ENCODE measurements at places on chromosomes 1 and 21. TPM values are rescaled to one million over a fixed set of nuclear protein-coding genes. Genes with fewer than 3 reads are reported as not detected.

DNA sequence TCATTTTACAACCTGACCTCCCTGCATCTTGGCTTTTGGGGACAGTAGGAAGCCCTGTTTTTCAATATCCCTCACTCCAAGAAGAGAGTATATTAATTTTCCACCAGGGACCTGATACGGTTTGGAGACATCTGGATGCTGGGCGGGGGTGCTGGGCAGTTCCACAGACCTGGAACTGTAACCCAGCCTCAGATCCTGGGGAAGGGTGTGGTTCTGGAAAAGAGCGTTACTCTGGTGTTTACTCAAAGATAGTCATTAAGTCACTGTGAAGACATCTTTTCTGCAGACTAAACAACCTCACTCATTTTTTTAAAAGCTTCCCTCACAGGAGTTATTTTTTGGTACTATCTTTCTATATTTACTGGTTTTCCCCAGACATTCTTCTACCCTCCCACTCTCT is 189.8 kb downstream of the CLIC6 start:
- no peaks in the 10 kb centered on the region for H3K36me3 ChIP-seq
- H3K27ac ChIP-seq, result peak overlapping the region; percentile 19
- no peaks in the 10 kb centered on the region for H3K4me1 ChIP-seq
- no peak for DNase-seq
- no peaks in the 10 kb centered on the region for H3K27me3 ChIP-seq

- DNase-seq, result no peak
- H3K27ac ChIP-seq, result no peak within 1 kb of the TSS
- no peak within 1 kb of the TSS for H3K4me3 ChIP-seq
- no peaks in the 10 kb centered on the region for H3K27me3 ChIP-seq
- no peaks in the 10 kb centered on the region for H3K4me1 ChIP-seq
These were observed at the start of gene MYOG for GRCh38 chr1:203085528-203086406. Gene MYOG (minus strand): TSS chr1:203086012. CDS start chr1:203085961, 51 bp downstream.

- H3K27ac ChIP-seq, result peak overlapping the region; percentile 45
- no peak for DNase-seq
- no peaks in the 10 kb centered on the region for H3K27me3 ChIP-seq
- H3K4me1 ChIP-seq, result peaks cover 3% of the 10 kb centered on the region
These were observed 99.5 kb upstream of the BMP8A start for GRCh38 chr1:39391691-39392679.

DNA sequence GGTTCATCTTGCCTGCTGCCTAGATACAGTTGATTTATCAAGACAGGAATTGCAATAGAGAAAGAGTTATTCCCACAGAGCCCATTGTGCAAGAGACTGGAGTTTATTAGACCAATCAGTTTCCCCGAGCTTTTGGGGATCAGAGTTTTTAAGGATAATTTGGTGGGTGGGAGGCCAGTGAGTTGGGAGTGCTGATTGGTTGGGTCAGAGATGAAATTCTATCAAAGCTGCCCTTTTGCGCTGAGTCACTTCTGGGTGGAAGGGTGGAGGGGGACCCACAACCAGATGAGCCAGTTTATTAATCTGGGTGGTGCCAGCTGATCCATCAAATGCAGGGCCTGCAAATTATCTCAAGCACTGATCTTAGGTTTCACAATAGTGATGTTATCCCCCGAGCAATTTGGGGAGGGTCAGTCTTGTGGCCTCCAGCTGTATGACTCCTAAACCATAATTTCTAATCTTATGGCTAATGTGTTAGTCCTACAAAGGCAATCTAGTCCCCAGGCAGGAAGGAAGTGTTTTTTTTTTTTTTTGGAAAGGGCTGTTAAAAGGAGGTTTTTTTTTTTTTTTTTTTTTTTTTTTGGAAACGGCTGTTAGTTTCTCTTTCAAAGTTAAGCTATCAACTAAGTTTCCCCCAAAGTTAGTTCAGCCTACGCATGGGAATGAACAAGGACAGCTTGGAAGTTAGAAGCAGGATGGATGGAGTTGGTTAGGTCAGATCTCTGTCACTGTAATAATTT is 7.4 kb downstream of the SLC16A4 start:
- H3K4me3 ChIP-seq, result peak overlapping the region; percentile 33
- H3K27ac ChIP-seq, result peak overlapping the region; percentile 56
- no peaks in the 10 kb centered on the region for H3K36me3 ChIP-seq
- H3K27me3 ChIP-seq, result no peaks in the 10 kb centered on the region
- no peak for DNase-seq

DNA sequence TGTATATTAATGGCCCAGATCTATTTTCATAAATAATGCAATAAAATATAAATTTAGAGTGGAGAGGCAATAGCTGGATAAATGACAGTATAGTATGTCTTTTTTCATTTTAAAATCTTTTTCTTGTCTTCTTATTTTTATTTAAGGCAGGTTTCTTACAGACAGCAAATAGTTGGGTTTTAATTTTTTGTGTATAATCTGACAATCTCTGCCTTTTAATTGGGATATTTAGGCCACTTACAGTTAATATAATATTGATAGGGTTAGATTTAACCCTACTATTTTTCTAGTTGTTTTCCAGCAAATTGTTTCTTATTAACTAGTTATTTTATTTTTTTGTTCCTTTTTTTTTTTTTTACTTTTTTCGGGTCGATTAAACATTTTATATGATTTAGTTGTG is 23.3 kb upstream of the KCTD3 start:
- H3K4me3 ChIP-seq, result no peak overlapping the region
- no peaks in the 10 kb centered on the region for H3K27me3 ChIP-seq
- peaks cover 3% of the 10 kb centered on the region for H3K4me1 ChIP-seq
- DNase-seq, result no peak
- H3K36me3 ChIP-seq, result no peaks in the 10 kb centered on the region

- H3K27me3 ChIP-seq, result no peaks in the 10 kb centered on the region
- no peak overlapping the region for H3K27ac ChIP-seq
- no peak overlapping the region for H3K4me3 ChIP-seq
- H3K36me3 ChIP-seq, result no peaks in the 10 kb centered on the region
These were observed 16.6 kb downstream of the TSNAX start for GRCh38 chr1:231544943-231545592.

DNA sequence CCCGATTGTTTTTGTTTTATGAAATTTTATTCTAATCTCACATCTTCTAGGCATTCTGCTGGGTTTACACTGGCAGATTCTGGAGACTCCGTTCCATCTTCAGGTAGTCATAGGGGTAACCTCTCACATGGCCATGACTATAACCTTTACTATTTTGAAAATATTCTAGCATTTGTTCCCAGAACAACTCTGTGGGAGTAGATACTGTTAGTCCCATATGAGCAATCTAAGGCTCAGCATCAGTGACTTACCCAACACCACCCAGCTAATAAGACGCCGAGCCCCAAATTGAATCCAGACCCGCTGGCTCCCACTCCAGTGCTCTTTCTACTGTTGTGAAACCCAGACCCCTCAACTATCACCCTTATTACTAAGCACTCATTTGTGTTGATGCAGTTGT is 9.8 kb downstream of the ADAMTS4 start:
- peaks cover 2% of the 10 kb centered on the region for H3K4me1 ChIP-seq
- H3K4me3 ChIP-seq, result no peak overlapping the region
- H3K27ac ChIP-seq, result peak overlapping the region; percentile 73
- H3K27me3 ChIP-seq, result no peaks in the 10 kb centered on the region
- no peak for DNase-seq

- H3K4me1 ChIP-seq, result no peaks in the 10 kb centered on the region
- DNase-seq, result no peak
- no peak overlapping the region for H3K4me3 ChIP-seq
- no peaks in the 10 kb centered on the region for H3K27me3 ChIP-seq
These were observed 6.4 kb upstream of the SMCP start for GRCh38 chr1:152871731-152872126.

- H3K27ac ChIP-seq, result no peak overlapping the region
- H3K4me1 ChIP-seq, result no peaks in the 10 kb centered on the region
- no peaks in the 10 kb centered on the region for H3K36me3 ChIP-seq
- H3K4me3 ChIP-seq, result no peak overlapping the region
These were observed 176.6 kb upstream of the PBX1 start for GRCh38 chr1:164382384-164382783.

GRCh38 chr1:226133504-226134123 is 52.9 kb downstream of the ACBD3 start:
- H3K4me3 ChIP-seq, result no peak overlapping the region
- no peaks in the 10 kb centered on the region for H3K36me3 ChIP-seq
- peaks cover 17% of the 10 kb centered on the region for H3K4me1 ChIP-seq

GRCh38 chr1:170674986-170675385 is 11.1 kb downstream of the PRRX1 start:
- no peaks in the 10 kb centered on the region for H3K4me1 ChIP-seq
- H3K36me3 ChIP-seq, result no peaks in the 10 kb centered on the region
- H3K27ac ChIP-seq, result peak overlapping the region; percentile 10
- no peak for DNase-seq

DNA sequence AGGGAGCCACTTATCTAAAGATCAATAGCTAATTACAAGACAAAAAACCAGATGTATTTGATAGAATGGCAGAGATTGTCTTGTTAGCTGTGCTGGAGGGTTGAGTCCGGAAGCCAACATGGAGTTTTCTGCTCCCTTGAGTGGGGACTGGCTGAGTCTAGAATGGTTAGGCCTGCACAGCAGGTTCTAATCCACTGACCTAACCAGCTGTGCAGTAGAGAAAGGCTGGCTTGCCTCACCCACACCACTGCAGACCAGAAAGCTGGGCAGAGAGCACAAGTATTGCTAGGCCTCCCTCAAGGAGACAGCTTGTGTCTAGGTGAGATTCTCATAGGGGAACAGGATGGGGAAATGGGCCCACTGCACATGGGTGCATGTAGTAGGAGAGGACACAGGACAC is 11.7 kb upstream of the GNG12 start:
- no peak overlapping the region for H3K27ac ChIP-seq
- no peaks in the 10 kb centered on the region for H3K27me3 ChIP-seq
- no peak for DNase-seq
- no peaks in the 10 kb centered on the region for H3K36me3 ChIP-seq
- H3K4me1 ChIP-seq, result no peaks in the 10 kb centered on the region
- H3K4me3 ChIP-seq, result no peak overlapping the region

- peaks cover 16% of the 10 kb centered on the region for H3K36me3 ChIP-seq
- no peak overlapping the region for H3K27ac ChIP-seq
- no peaks in the 10 kb centered on the region for H3K27me3 ChIP-seq
- H3K4me3 ChIP-seq, result no peak overlapping the region
These were observed 25.7 kb downstream of the PSMB4 start for GRCh38 chr1:151425103-151425502.

- DNase-seq, result no peak
- H3K4me1 ChIP-seq, result no peaks in the 10 kb centered on the region
- no peak overlapping the region for H3K4me3 ChIP-seq
- no peak overlapping the region for H3K27ac ChIP-seq
These were observed 95.2 kb downstream of the ZP4 start for GRCh38 chr1:237795558-237795957.

- H3K27me3 ChIP-seq, result no peaks in the 10 kb centered on the region
- no peak for DNase-seq
- no peak overlapping the region for H3K4me3 ChIP-seq
- no peak overlapping the region for H3K27ac ChIP-seq
- H3K4me1 ChIP-seq, result no peaks in the 10 kb centered on the region
- no peaks in the 10 kb centered on the region for H3K36me3 ChIP-seq
These were observed 11.3 kb upstream of the TMEM240 start for GRCh38 chr1:1551524-1552262.

GRCh38 chr1:226107471-226108460 is 45.2 kb downstream of the H3-3A start:
- H3K4me3 ChIP-seq, result no peak overlapping the region
- H3K4me1 ChIP-seq, result peaks cover 4% of the 10 kb centered on the region
- peak overlapping the region; percentile 97 for H3K27ac ChIP-seq
- DNase-seq, result no peak

- no peak for DNase-seq
- no peaks in the 10 kb centered on the region for H3K4me1 ChIP-seq
- H3K4me3 ChIP-seq, result no peak overlapping the region
- no peaks in the 10 kb centered on the region for H3K36me3 ChIP-seq
- no peak overlapping the region for H3K27ac ChIP-seq
These were observed 664.4 kb downstream of the LMO4 start for GRCh38 chr1:87993051-87993450.

- DNase-seq, result no peak
- H3K4me3 ChIP-seq, result no peak overlapping the region
- no peaks in the 10 kb centered on the region for H3K27me3 ChIP-seq
- no peaks in the 10 kb centered on the region for H3K4me1 ChIP-seq
These were observed 168.3 kb downstream of the SLC35F3 start for GRCh38 chr1:234072793-234073192.

DNA sequence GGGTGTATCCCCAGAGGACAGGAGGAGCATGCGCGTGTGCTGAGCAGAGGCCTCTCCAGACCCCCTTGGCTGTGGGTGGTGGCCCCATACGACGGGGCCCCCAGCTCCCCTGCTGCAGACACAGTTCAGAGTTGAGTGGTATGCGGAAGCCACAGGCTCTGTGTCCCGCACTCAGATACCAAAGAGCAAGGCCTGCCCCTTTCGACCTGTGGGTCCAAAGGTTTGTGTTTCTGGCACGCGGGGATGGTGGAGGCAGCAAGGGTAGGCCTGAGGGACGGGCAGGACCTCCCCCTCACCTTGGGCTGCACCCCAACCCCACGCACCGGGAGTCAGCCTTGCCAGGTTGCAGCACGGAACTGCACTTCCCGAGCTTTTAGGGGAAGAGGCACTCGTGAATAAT is at the start of gene KCNAB2:
TSS of gene KCNAB2 (plus strand) at position 328 of the 400 bp plus-strand sequence. CDS start 5,649 bp downstream, outside the sequence.
- no peaks in the 10 kb centered on the region for H3K27me3 ChIP-seq
- DNase-seq, result no peak
- H3K4me3 ChIP-seq, result no peak within 1 kb of the TSS
- H3K36me3 ChIP-seq, result no peaks in the 10 kb centered on the region

DNA sequence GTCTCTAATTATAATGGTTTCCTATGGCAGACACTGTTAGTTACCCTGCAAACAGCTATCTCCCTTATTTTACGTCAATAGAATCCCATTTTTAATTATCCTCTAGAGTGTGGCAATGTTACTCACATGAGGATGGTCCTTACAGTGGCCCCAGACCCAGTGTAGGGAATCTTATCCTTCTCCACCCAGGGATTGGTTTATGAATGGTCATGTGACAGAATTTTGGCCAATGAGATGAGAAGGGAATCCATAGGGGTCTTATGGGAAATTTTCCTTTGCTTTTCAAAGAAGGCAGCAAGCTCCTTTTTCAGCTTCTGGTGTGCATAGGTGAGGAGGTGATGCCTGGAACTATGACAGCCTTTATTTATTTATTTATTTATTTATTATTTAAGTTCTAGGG is 59.0 kb upstream of the HUNK start:
- H3K4me3 ChIP-seq, result no peak overlapping the region
- H3K27me3 ChIP-seq, result no peaks in the 10 kb centered on the region
- no peak for DNase-seq
- H3K27ac ChIP-seq, result no peak overlapping the region
- no peaks in the 10 kb centered on the region for H3K4me1 ChIP-seq

Gene EXO1
- total RNA-seq, result 0.16 TPM

Gene IFNLR1
- total RNA-seq, result 3.9 TPM

Gene BEND5
- 7.3 TPM for total RNA-seq

Gene UBE2U
- total RNA-seq, result not detected

Gene RNF186
- total RNA-seq, result not detected

Gene TEKT2
- total RNA-seq, result 0.98 TPM

Gene A3GALT2
- not detected for total RNA-seq

Gene ANKRD35
- 10.2 TPM for total RNA-seq

Gene LHX8
- total RNA-seq, result not detected

Gene REG4
- not detected for total RNA-seq

Gene C1orf53
- total RNA-seq, result 2.6 TPM

Gene LAMC1
- total RNA-seq, result 679 TPM

Measured in breast epithelium (tissue), 4 donors.